ENCODE measurements at places on chromosomes 2 and 18.

DNA sequence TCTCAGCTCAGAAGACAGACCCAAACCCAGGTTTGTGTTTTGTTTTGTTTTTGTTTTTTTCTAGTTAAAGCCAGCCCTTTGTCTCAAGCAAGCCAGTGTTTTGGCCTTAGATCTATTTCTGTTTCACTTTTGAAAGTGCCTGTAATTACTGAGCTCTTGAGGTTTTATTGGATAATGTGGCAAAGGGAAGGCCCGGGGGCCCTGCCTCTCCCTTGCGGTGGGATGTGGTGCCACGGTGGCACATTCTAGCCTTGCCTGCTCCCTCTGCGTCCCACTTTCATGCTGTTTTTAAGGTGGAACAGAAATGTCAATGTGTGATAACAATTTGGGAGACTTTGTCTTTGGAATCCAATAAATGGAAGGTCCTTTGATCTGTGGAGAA, 2.5 kb downstream of the HPCAL1 start:
- DNase-seq = no peak

- no peak for DNase-seq
These were observed 75.7 kb upstream of the CDCA7 start for GRCh38 chr2:173278794-173279526.

DNA sequence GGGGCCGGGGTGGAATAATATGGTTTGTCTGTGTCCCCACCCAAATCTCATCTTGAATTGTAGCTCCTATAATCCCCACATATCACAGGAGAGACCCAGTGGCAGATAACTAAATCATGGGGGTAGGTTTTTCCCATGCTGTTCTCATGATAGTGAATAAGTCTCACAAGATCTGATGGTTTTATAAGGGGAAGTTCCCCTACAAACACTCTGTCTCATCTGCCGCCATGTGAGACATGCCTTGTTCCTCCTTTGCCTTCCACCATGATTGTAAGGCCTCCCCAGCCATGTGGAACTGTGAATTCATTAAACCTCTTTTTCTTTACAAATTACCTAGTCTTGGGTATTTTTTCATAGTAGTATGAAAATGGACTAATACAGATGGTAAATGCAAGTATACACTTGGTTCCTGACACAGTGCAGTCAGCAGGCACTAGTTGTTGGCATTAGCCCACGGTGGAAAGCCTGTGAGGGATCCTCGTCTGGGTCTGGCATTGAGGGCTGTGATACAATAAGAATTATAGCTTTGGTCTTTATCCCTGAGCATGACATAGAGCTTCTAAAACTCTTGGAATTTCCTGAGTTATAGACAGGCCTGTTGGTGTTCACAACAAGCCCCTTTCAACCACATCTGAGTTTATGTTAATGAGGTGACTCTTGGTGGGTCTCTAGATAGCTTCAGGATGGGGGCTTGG, 135.8 kb downstream of the CABLES1 start:
- DNase-seq = no peak

- DNase-seq = no peak
These were observed 41.9 kb upstream of the SCN9A start for GRCh38 chr2:166417669-166418068.

GRCh38 chr2:147348931-147349555, 495.8 kb upstream of the ACVR2A start:
- no peak for DNase-seq

DNA sequence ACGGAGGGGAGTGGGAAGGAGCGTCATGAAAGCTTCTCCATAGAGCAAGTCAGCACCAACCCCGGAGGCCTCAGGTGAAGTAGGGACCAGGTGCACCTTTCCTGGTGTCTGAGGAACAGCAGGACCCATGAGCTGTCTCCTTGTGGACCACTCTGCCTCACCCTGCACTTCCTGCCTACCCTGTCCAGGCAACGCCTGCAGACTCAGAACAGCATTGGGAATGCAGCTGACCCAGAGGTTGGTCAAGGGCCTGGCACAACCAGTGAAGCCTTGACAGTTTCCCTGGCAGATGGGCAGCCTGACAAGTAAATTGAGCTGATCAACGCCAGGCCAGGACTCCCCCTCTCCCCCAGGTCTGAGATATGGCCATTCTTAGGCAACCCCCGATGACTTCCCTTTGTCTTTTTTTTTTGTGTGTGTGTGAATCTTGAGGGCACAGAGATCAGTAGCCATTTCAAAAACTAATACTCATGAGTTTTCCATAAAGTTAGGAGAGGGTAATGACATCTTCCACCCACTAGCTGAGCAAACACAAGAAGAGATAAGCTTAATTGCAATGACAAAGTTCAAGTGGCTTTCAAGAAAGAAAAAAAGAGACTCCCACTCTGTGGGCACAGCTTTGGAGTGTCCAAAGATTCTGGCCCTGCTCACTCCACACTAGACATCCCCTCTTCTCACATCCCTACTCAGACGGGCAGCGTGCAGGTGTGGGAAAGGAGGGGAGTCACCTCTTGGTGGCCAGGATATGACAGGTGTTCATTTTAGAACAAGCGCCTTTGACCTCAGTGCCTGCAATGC, 3.5 kb upstream of the FABP1 start:
- DNase-seq = no peak

GRCh38 chr2:234091883-234092282, 41.4 kb downstream of the SPP2 start:
- no peak for DNase-seq

DNA sequence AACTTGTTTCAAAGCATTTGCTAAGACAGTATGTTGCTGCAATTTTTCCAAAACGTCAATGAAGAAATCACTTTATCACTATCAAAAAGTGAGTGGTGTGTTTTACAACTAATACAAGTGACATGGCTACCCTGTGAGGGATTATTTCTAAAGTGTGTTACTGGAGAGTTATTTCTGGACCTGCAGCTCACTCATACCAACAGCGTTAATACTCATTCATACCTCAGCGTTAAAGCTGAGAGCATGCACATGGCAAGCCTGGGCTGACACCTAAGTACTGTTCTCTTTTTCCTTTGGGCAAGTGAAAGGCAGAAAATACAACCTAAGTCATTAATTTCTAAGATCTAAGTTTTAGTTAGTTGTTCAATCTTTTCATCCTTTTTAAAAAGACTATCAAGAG, 13.0 kb upstream of the MRPL19 start:
- no peak for DNase-seq

DNA sequence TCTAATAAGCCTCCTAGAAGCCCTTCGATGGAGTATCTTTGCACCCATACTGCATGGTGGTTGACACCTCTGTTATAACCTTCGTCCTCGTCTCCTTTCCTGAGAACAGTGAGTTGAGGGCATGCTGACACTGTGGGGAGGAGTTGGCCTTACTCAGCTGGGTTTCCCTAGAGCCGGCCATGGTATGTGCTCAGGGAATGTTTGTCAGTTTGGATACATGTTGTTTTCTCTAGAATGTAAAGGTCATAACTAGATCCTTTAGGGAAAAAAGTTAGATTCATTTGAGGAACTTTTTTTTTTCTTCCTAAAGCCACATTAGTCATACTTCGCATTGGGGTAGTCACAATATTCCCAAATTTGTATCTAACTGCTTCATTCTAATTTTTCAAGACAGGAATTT, 106.0 kb upstream of the FOSL2 start:
- no peak for DNase-seq

GRCh38 chr2:28382755-28383154, 9.9 kb upstream of the FOSL2 start:
- DNase-seq = no peak

DNA sequence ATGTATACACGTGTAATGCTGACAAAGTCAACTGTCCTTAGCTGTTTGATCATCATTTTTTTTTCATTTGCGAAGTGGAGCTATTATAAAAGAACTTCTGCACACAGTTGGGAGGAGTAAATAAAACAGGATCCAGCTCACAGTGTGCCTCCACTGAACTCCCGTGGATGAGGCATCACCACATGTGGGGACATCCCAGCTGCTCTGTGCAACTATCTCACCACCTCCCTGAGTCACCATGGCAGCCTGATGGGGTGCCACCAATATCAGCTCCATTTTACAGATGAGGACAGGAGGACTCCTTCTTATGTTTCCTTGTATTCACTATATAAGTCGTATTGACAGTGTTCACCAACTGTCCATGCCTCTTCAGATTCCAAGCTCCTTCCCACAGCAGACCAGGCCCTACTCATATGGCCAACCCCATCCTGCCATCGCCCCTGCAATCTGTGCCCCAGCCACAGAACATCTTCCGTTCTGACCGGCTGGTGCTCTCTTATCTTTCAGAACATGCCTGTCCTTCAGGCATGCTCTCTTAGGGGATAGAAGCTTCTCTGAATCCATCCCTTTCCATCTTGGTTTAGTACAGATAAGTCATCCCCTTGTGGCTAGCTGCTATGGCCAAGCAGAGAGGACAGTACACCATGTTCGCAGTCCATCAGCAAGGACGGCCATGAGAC, 288.1 kb downstream of the RNF144A start:
- DNase-seq = no peak

- DNase-seq = no peak
These were observed 300.8 kb upstream of the SOX11 start for GRCh38 chr2:5391362-5391761.

- DNase-seq = no peak
These were observed 83.3 kb upstream of the POMC start for GRCh38 chr2:25251422-25252273.

GRCh38 chr2:160679686-160680085, 186.1 kb upstream of the RBMS1 start:
- no peak for DNase-seq

GRCh38 chr18:3148930-3149535, 70.7 kb downstream of the MYOM1 start:
- DNase-seq = no peak

DNA sequence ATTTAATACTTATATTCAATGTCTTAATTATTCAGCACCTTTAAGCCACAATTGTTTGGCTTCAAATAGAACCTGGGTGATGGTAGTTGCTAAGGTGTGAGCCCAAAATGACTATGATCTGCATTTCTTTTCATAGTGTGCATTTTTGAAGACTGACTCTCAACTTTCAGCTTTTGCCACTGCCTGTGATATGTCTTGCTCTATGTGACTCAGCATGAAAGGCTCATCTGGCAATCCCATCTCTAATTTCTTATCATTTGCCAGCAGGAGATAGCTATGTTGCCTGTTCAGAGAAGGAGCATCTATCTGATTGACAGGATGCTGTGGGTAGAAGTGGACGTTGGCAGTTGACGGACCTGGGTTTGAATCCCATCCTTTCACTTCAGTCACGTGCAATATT, 34.5 kb upstream of the CCDC93 start:
- no peak for DNase-seq

DNA sequence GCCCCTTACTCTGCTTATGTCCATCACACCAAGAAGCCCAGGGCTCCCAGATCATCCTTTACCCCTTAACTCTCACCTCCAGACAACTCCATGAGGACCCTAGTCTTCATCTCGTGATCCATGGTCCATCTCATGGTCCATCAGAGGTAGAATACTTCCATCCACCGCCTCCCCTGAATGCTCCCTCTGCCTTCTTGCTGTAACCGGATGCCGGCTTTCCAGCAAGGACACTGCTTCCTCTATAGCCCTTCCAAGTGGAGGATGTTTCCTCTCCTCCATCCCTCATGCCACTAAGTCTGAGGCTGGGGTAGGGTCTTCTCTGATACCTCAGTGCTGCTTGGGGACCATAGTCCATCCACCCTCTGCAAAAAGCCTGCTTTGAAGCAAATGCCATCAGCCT, 118.6 kb upstream of the SIX2 start:
- DNase-seq = no peak

All from activated CD8-positive, alpha-beta memory T cell treated with anti-CD3 and anti-CD28 coated beads for 4 hours (primary cell).